ENCODE measurements at places on chromosomes 3 and 15.

DNA sequence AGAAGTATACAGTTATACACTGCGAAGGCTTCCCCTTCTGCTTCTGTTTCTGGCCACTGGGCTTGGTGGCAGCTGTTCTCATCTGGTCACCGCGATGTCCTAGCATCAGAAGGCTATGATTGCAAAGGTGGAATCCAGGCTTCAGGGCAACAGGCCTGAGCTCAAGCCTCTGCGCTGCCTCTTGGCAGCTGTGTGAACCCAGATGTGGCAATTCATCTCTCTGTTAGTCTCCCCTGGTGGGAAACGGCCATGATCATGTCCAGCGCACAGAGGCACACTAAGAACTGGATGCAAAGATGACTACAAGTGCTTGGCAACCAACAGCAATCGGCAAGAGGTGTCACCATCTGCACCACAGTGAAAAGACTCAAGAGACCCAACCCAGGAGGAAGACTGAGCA is 78.9 kb downstream of the PCSK6 start:
- DNase-seq: no peak

DNA sequence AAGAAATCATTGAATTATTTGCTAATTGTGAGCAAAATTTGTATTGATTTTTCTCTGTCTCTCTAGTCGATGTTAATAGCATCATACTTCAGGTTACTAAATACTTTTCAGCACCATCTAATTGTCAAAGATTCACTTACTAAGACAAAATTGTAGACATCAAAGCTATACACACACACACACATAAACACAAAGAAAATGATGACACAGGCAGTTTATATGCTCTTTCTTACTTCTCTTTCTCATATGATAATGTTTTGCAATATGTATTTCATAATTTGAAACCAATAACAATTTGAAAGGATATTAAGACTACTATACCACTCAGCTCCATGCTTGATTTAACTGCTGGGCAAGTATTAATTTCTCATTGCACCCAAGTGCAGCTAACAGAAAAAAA is 406.2 kb downstream of the ROBO2 start:
- no peak for DNase-seq

- no peak for DNase-seq
These were observed 815 bp upstream of the ZNF280D start for GRCh38 chr15:56734013-56734635.

GRCh38 chr3:33883951-33884561 is 85.6 kb downstream of the PDCD6IP start:
- no peak for DNase-seq

- DNase-seq: no peak
These were observed 48.0 kb upstream of the TNIK start for GRCh38 chr3:171508206-171508605.

DNA sequence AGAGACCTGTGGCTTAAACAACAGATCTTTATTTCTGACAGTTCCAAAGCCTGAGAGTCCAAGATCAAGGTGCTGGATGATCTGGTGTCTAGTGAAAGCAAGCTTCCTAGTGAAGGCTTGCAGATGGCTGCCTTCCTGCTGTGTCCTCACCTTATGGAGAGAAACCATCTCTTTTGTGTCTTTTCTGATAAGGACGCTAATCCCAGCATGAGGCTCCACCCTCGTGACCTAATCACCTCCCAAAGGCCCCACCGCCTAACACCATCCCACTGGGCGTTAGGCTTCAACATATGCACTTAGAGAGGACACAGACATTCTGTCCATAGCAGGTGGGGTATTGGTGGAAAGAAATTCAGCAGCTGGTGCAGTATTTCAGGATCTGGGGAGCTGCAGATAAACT is 19.8 kb upstream of the LYSMD4 start:
- no peak for DNase-seq

- DNase-seq: no peak
These were observed 8.3 kb upstream of the GREM1 start for GRCh38 chr15:32709295-32710033.

DNA sequence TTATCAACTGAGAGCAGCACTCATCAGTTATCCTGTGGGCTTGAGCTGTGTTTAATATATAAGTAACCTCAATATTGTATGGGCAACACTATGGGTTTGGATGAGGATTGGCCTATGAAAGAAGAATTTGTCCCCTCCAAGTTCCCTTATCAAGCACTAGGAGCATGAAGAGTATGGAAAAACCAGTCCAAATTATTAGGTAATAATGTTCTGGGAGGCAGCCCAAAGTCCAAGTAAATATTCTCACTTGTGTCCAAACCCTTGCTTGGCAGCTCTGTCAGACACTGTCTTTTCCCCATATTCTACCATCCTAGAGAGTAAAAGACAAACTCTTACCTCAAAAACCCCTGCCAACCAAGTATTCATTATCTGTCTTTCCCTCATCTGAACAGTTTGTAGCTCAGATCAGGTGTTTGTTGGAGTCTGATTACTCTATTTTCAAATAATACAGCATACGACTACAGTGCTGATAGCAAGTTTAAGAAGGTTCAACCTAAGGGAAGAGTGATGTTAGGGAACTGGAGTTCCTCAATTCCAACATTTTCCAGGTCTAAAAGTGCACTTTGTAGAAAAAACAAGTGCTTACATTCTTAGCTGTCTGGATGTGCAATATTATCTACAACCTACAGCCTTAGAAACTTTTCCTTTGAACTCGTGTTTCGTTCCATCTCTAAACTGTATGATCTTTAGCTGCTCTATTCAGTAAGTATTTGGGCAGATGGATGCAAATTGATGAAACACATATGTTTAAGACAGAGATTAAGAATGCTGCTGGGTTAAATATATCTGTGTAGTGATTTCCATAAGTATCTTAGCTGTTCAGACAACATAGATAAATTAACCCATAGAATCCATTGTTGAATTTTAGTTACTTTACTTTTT is 89.7 kb upstream of the PHLDB2 start:
- DNase-seq: no peak

DNA sequence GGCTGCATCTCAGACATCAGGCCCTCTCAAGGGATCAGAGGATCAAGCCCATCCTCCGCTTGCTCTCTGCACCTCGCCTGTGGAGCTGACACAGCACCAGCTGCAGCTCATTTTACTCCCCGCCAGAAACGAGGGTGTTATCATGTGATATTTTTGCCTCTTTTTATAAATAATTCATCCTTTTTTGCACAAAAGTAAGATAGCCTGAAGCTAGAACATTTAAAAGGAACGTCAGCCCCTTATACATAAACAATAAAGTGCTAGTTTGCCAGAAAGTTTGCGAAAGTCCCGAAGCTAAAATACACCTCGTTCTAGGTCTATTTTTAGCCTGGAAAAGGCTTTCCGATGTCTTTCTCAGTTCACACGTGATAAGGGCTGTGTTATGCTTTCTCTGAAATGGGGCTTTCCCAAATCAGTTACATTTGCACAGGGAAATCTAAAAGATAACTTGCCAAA is 9.6 kb upstream of the FAM174B start:
- no peak for DNase-seq

DNA sequence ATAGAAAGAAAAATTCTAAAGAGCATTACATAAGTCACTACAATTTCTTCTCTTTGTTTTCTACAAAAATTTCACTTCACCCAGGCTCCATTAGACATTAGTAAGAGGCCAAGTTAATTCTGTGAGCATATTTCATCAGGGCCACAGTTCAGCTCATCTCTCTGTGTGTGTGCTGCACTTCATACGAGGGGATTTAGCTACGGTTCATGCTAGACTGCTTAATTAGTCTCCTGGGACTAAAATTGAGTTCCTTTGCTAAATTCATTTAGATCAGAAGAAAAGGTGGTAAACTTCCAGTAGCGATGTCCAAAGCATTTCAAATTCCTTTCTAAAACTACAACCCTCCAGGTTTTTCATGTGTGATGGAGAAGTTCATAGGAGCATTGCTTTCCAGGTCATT is 83.1 kb upstream of the SETMAR start:
- no peak for DNase-seq

Data from CD8-positive, alpha-beta memory T cell (primary cell).